Thymus (tissue), 14 donors: ENCODE measurements at places on chromosomes 1 and 21. TPM values are rescaled to one million over a fixed set of nuclear protein-coding genes. Genes with fewer than 3 reads are reported as not detected.

IVL gene
- 0.57 TPM for total RNA-seq

CTH gene
- 1.4 TPM for total RNA-seq

BNIPL gene
- 0.52 TPM for total RNA-seq

ASCL5 gene
- not detected for total RNA-seq

PBXIP1 gene
- total RNA-seq: 91.5 TPM

VHLL gene
- not detected for total RNA-seq

FAM151A gene
- 0.47 TPM for total RNA-seq

S100A5 gene
- total RNA-seq: not detected

TPTE gene
- not detected for total RNA-seq

LAMB3 gene
- total RNA-seq: 13.9 TPM

TMEM269 gene
- total RNA-seq: 0.05 TPM

JAM2 gene
- 1.9 TPM for total RNA-seq

NOTCH2NLA gene
- 16.9 TPM for total RNA-seq

KCNJ9 gene
- total RNA-seq: 0.05 TPM

NHLH1 gene
- 0.05 TPM for total RNA-seq

DMBX1 gene
- total RNA-seq: 0.05 TPM

RYR2 gene
- total RNA-seq: 0.38 TPM

C1QTNF12 gene
- 2.1 TPM for total RNA-seq

OR2T2 gene
- not detected for total RNA-seq

HSPB7 gene
- under 0.01 TPM for total RNA-seq

RBP7 gene
- total RNA-seq: 4.2 TPM

KLF17 gene
- total RNA-seq: not detected

OR6N1 gene
- total RNA-seq: not detected

PLPPR4 gene
- 0.42 TPM for total RNA-seq

S100A8 gene
- 291 TPM for total RNA-seq

TSPAN1 gene
- total RNA-seq: 1.4 TPM

PCNT gene
- total RNA-seq: 20.7 TPM

SAMD11 gene
- total RNA-seq: 0.38 TPM

SLC6A17 gene
- under 0.01 TPM for total RNA-seq

CATSPERE gene
- 0.76 TPM for total RNA-seq

CD1B gene
- total RNA-seq: 456 TPM

VTCN1 gene
- total RNA-seq: 0.09 TPM

PDZK1 gene
- 0.90 TPM for total RNA-seq

LAD1 gene
- 9.1 TPM for total RNA-seq

PEX19 gene
- total RNA-seq: 29.0 TPM

CD2 gene
- 171 TPM for total RNA-seq

TMEM69 gene
- 26.9 TPM for total RNA-seq
